PC-9 (cell line): ENCODE measurements at places on chromosomes 6 and 20. TPM values are rescaled to one million over a fixed set of nuclear protein-coding genes. Genes with fewer than 3 reads are reported as not detected.

Gene TMEM74B
- 0.44 and 1.2 TPM in 2 replicates for total RNA-seq

Gene SCGN
- not detected in 2 replicates for total RNA-seq

Gene CD93
- 0.07 TPM in 1 of 2 replicates, not detected in the other for total RNA-seq

Gene MTHFD1L
- total RNA-seq, result 53.3 and 65.8 TPM in 2 replicates

Gene TRIM15
- total RNA-seq, result not detected in 2 replicates

Gene GJA10
- not detected in 2 replicates for total RNA-seq

Gene SYNJ2
- 30.3 and 39.4 TPM in 2 replicates for total RNA-seq

Gene ABT1
- total RNA-seq, result 16.8 and 19.5 TPM in 2 replicates

Gene COL10A1
- total RNA-seq, result not detected in 2 replicates

Gene CRISP2
- not detected in 2 replicates for total RNA-seq

Gene GSTA4
- 2.5 and 3.4 TPM in 2 replicates for total RNA-seq
